Activated naive CD8-positive, alpha-beta T cell treated with anti-CD3 and anti-CD28 coated beads, Interleukin-2, amount 10 ng/mL, durations not matched to agents 7 days and 5 days (primary cell): ENCODE measurements at places on chromosomes 16 and 17.

DNA sequence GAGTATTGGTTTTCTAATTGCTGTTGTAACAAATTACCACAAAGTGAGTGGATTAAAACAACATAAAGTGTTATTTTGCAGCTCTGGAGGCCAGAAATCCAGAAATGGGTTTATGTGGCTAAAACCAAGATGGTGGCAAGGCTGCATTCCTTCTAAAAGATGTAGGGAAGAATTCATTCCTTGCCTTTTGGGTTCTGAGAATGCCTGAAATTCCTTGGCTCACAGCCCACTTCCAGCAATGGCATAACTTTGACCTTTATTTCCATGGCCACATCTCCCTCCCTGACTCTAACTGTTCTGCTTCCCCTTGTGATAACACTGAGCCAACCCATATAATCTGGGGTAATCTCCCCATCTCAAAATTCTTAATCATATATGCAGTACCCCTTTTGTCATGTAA is 269.6 kb upstream of the RPL38 start:
- H3K27me3 ChIP-seq, result peaks cover 15% of the 10 kb centered on the region
- peaks cover 2% of the 10 kb centered on the region for H3K4me1 ChIP-seq
- H3K27ac ChIP-seq, result no peak overlapping the region
- no peak for DNase-seq
- H3K4me3 ChIP-seq, result no peak overlapping the region
- H3K36me3 ChIP-seq, result no peaks in the 10 kb centered on the region

DNA sequence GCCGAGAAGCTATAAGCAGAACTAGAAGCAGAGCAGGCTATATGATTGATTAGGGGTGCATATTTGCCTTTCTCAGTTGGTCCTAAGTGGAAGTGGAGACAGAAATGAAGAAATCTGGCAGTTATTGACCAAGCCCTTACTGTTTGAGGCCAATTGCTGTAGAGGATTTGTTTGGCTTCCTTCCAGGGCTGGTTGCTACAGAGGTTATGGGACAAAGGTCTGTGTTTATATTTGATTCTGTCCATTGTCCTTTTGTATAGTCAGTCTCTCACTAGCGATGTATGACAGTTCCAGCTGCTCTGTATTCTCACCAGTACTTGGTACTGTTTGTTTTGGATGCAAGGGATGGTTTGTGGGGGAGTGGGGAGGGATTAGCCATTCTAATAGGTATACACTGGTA is 7.3 kb upstream of the ALOX15 start:
- H3K36me3 ChIP-seq, result no peaks in the 10 kb centered on the region
- peaks cover 25% of the 10 kb centered on the region for H3K27me3 ChIP-seq
- H3K27ac ChIP-seq, result no peak overlapping the region
- H3K4me1 ChIP-seq, result no peaks in the 10 kb centered on the region
- H3K4me3 ChIP-seq, result no peak overlapping the region
- no peak for DNase-seq

DNA sequence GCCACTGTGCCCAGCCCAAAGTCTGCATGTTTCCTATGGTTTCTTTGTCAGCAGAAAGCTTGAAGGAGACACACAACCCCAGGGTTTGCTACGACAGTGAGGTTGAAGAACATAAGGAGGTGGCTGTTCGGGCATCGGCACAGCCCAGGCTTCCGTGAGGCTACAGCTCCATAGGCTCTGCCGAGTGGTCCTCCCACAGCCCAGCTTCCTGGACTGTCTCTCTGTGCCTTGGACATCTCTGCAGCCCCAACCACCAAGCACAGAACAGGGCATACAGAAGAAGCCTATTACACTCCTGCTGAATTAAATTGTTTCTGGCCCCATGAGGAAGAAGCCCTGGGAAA is 3.2 kb upstream of the HAP1 start:
- no peak for DNase-seq
- H3K36me3 ChIP-seq, result no peaks in the 10 kb centered on the region
- peak overlapping the region; percentile 16 for H3K4me3 ChIP-seq
- H3K27ac ChIP-seq, result peak overlapping the region; percentile 56

DNA sequence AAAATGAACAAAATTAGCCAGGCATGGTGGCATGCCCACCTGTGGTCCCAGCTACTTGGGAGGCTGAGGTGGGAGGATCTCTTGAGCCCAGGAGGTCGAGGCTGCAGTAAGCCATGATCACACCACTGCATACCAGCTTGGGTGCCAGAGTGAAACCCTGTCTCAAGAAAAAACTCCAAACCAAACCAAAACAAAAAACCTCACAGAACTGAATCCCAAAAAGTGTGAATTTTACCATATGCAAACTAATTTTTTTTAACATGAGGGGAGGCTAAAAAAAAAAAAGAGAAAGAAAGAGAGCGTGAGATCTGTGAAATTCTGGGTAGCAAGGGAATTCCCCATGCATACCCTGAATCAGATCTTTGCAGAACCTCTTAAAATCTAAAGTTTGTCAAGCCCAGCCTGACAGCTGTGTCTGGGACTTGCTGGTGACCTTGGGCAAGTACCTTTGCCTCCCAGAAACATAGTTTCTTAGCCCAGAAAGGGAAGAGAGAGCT is 17.1 kb upstream of the CDH1 start:
- no peak for DNase-seq
- H3K4me1 ChIP-seq, result no peaks in the 10 kb centered on the region
- peaks cover 2% of the 10 kb centered on the region for H3K36me3 ChIP-seq
- no peak overlapping the region for H3K4me3 ChIP-seq
- no peaks in the 10 kb centered on the region for H3K27me3 ChIP-seq

DNA sequence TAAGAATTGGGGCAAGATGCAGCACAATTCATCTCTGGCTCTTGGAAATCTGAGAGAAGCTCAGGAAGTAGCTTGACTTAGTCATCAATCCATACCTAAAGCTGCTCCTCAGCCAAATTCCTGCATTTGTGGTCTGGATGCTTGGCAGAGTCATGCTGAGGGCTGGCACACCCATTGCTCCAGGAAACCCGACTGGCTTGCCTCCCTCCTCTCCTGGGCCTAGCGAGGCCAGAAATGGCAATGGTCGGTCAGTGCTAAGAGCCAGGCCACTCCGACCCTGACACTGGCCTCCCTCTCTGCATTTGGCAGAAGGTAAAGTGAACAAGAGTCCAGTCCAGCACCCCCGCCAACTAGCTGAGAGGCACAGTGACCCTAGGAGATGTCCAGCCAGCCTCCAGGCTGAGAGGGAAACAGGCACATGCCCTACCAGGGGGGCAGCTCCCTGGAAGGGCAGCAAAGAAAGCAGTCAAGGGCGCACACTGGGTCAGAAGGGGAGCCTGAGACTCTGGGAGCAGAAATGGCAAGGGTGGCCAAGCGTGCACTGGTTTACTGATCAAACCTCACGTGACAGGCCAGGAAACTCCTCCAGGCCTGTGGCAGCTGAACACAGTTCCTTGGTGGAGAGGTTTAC is 10.0 kb downstream of the POLDIP2 start:
- DNase-seq, result no peak
- no peaks in the 10 kb centered on the region for H3K27me3 ChIP-seq
- H3K4me3 ChIP-seq, result no peak overlapping the region
- H3K27ac ChIP-seq, result no peak overlapping the region

DNA sequence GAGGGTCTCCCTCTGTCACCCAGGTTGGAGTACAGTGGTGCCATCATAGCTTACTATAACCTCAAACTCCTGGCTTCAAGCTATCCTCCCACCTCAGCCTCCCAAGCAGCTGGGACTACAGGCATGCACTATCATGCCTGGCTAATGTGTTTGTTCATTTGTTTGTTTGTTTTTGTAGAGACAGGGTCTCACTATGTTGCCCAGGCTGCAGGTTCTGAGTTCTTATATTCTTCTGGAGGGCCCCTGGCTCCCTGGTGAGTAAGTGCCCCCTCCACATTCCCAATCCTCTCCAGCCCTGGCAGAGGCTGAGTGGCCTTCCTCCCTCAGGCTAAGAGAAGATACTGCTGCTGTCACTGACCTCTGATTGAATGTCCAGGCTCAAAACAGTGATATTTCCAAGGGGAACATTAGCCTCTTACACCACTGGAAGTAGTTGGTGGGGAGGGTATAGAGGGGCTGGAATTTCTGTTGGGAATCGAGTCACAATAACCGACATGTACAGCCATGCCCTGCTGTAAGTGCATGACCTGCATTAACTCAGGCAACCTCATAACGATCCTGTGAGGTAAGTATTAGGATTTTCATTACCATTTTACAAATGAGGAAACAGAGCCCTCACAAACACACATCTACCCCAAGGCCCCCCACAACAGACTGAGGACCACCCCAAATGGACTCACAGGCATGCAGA is 2.7 kb upstream of the ETV4 start:
- no peaks in the 10 kb centered on the region for H3K36me3 ChIP-seq
- peaks cover 45% of the 10 kb centered on the region for H3K27me3 ChIP-seq
- DNase-seq, result no peak
- peaks cover 17% of the 10 kb centered on the region for H3K4me1 ChIP-seq
- no peak overlapping the region for H3K4me3 ChIP-seq

DNA sequence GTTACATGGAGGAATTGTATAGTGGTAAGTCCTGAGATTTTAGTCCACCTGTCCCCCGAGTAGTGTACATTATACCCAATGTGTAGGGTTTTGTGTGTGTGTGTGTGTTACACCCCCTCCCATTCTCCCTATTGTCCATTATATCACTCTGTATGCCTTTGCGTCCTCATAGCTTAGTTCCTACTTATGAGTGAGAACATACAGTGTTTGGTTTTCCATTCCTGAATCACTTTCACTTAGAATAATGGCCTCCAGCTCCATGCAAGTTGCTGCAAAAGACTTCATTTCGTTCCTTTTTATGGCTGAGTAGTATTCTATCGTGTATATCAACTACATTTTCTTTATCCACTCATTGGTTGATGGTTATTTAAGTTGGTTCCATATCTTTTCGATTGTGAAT is 635 bp upstream of the FA2H start:
- peak overlapping the region; percentile 56 for H3K4me3 ChIP-seq
- H3K36me3 ChIP-seq, result no peaks in the 10 kb centered on the region
- no peak overlapping the region for H3K27ac ChIP-seq
- peaks cover 50% of the 10 kb centered on the region for H3K27me3 ChIP-seq

GRCh38 chr17:9647014-9647413 is 1.7 kb downstream of the USP43 start:
- H3K36me3 ChIP-seq, result no peaks in the 10 kb centered on the region
- H3K4me1 ChIP-seq, result peaks cover 18% of the 10 kb centered on the region
- H3K4me3 ChIP-seq, result no peak overlapping the region
- no peak for DNase-seq
- H3K27ac ChIP-seq, result no peak overlapping the region
- H3K27me3 ChIP-seq, result peaks cover 52% of the 10 kb centered on the region

GRCh38 chr17:44069974-44070454 is 521 bp upstream of the G6PC3 start:
- no peaks in the 10 kb centered on the region for H3K27me3 ChIP-seq
- H3K27ac ChIP-seq, result peak overlapping the region; percentile 93
- peaks cover 6% of the 10 kb centered on the region for H3K36me3 ChIP-seq
- peak overlapping the region; percentile 97 for H3K4me3 ChIP-seq

DNA sequence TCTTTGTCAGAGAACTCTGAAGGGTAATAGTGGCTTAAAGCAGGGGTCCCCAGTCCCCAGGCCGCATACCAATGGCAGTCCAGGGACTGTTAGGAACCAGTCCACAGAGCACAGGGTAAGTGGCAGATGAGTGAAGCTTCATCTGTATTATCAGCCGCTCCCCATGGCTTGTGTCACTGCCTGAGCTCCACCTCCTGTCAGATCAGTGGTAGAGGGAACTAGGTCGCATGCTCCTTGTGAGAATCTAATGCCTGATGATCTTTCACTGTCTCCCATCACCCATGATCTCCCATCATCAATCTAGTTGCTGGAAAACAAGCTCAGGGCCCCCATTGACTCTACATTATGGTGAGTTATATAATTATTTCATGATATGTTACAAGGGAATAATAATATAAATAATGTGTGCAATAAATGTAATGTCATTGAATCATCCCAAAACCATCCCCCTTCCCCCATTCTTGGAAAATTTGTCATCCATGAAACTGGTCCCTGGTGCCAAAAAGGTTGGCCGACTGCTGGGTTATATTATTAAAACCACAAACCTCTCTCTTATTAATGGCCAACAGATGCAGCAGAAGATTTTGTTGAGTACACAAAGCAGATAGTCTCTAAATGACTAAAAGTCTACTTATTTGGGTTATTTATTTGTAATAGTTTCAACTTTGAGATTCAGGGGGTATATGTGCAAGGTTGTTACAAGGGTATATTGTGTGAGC is 782.7 kb downstream of the CDH11 start:
- H3K4me1 ChIP-seq, result no peaks in the 10 kb centered on the region
- H3K27me3 ChIP-seq, result no peaks in the 10 kb centered on the region
- no peak overlapping the region for H3K4me3 ChIP-seq
- no peaks in the 10 kb centered on the region for H3K36me3 ChIP-seq
- no peak overlapping the region for H3K27ac ChIP-seq

GRCh38 chr16:12757546-12757945 is 46.1 kb downstream of the CPPED1 start:
- H3K36me3 ChIP-seq, result peaks cover 23% of the 10 kb centered on the region
- H3K4me3 ChIP-seq, result no peak overlapping the region
- no peak for DNase-seq
- H3K27ac ChIP-seq, result no peak overlapping the region

GRCh38 chr17:28394337-28395116 is 11.5 kb downstream of the SLC46A1 start:
- H3K27me3 ChIP-seq, result no peaks in the 10 kb centered on the region
- DNase-seq, result no peak
- H3K4me1 ChIP-seq, result no peaks in the 10 kb centered on the region
- no peak overlapping the region for H3K27ac ChIP-seq

DNA sequence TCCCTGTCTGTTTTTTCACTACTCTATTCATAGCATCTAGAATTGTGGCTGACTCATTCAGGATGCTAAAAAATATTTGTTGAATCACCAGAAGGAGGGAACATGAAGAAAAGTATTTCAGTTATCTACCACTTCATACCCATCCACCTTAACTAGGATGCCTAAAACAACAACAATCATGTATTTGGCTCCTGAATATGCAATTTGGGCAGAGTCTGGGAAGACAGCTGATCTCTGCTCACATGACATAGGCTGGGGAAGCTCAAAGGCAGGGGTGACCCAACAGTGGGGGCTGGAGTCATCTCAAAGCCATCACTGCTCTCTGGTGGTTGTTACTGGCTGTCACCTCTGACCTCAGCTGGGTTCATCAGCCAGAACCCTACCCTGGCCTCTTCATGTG is 80.1 kb upstream of the RPL38 start:
- no peaks in the 10 kb centered on the region for H3K36me3 ChIP-seq
- no peak for DNase-seq
- H3K4me3 ChIP-seq, result no peak overlapping the region
- H3K27ac ChIP-seq, result no peak overlapping the region
- no peaks in the 10 kb centered on the region for H3K4me1 ChIP-seq

DNA sequence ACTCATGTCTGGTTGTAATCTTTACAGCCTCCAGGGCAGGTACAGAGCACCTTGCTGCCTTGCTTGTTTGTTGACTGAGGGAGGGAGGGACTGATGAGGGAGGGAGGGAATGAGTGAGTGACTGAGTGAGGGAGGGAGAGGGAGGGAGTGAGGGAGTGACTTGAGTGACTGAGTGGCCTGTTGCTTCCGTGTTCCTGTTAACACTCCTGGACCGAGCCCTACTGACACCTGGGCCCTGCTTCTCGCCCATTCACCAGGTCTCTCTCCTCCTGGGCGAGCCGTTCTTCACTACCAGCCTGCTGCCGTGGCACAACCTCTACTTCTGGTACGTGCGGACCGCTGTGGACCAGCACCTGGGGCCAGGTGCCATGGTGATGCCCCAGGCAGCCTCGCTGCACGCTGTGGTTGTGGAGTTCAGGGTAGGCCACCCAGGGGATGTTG is 41.2 kb downstream of the PRMT7 start:
- H3K4me3 ChIP-seq, result no peak overlapping the region
- no peak overlapping the region for H3K27ac ChIP-seq
- H3K36me3 ChIP-seq, result peaks cover 67% of the 10 kb centered on the region
- peaks cover 34% of the 10 kb centered on the region for H3K4me1 ChIP-seq
- H3K27me3 ChIP-seq, result no peaks in the 10 kb centered on the region

GRCh38 chr17:72778169-72779151 is 314.0 kb downstream of the SLC39A11 start:
- H3K27me3 ChIP-seq, result no peaks in the 10 kb centered on the region
- peaks cover 4% of the 10 kb centered on the region for H3K36me3 ChIP-seq
- DNase-seq, result no peak
- no peak overlapping the region for H3K4me3 ChIP-seq
- no peak overlapping the region for H3K27ac ChIP-seq
